ENCODE measurements at places on chromosomes 12 and 14.

GRCh38 chr14:79914595-79914994 lies 296.7 kb downstream of the DIO2 start:
- DNase-seq, result no peak

- no peak for DNase-seq
Observed at GRCh38 chr12:12445882-12446181, 89.0 kb downstream of the BORCS5 start.

DNA sequence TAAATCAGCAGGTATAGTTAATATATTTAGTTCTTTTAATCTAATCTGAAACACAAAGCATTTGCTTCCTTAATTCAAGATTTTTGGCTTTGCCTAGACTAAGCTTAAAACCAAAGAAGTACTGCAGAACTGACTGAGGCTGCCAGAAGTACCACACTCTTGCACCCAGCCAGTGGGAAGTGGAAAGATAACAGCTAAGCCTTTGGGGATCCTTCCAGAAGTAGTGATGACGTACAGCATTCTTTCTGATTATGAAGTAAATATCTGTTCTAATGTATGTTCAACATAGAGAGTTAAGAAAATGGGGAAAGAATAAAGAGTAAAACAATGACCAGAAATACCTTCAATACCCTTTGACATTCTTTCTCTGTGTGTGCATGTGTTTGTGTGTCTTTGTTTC lies 19.3 kb downstream of the NTF3 start:
- DNase-seq, result no peak

DNA sequence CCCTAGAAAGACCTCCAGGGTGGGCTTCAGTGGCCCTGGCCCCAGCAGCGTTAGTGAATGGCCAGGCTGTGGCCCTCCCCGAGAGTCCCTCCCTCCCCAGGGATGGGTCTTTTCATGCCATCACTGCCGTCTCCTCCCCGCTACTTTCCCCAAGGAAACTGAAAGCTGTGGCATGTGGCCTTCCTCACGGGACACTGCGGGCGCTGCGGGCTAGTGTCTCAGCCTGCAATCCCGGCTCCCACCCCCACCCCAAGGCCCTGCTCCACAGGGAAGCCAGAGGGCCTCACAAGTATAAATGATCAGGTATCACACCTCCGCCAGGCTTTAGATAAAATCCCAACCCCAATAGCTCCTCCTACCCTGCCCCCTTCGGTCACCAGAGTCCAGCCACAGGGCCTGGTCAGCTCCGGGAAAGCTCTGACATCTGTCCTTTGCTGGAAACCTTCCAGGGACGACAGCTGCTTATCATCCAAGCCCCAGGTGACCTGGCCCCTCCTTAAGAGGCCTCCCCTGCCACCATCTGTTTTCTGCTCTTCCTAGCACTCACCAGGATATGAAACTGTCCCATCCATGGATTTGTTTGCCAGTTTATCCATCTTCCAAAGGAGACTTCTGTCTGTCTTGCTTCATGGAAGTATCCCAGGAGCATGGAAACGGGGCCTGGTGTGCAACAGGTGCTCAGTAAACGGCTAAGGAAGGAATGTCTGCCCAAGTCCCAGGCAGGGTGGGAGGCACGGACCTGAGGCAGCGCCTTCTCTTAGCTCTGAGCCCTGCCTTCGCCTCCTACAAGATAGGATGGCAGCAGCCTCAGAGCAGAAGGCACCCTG lies 31.6 kb downstream of the CCDC85C start:
- DNase-seq, result no peak

GRCh38 chr12:49824895-49825294 lies 3.3 kb downstream of the NCKAP5L start:
- peak; percentile 54 for DNase-seq

DNA sequence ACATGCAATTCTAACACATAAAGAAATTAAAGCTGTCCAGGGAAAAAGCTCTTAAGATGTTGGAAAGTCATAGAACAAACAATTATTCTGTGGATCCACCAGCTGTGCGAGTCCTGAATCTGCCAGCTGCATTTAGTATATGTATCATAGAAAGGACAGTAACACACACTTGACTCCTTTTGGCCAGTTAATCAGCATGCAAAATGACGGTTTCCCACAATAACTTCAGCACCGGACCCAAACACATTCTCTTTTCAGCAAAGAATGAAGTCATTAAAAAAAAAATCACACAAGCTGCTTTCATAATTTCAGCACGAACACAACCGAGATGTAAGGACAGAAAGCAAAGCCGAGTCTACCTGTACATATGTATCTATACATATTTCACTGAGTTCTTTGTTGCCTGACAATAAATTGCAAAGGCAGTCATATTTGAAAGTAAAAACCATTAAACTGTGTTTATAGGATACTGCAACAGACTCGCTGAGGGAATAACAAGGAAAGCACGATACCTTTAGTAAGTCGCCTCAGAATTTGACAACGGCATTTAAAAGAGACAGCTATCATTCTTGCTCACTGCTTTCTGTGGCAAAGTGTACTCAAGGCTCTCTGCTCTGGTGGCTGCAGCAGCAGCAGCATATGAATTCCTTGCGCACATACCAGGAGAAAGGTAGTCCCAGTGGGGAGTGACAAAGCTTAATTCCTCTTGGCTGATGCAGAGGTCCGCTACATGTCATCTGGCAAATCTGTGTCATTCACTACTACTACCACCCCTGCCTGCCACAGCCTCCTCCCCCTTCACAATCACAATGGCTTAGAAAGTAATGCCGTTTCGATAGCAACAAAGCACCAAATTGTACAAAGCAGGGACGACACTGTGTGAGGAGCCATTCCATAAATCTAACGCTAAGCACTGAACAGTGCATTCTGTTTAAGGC lies at the start of gene GRIP1:
GRIP1 (minus strand) TSS at position 739 of the 938 bp plus-strand sequence; CDS start at position 567, 172 bp downstream.
- DNase-seq, result no peak

DNA sequence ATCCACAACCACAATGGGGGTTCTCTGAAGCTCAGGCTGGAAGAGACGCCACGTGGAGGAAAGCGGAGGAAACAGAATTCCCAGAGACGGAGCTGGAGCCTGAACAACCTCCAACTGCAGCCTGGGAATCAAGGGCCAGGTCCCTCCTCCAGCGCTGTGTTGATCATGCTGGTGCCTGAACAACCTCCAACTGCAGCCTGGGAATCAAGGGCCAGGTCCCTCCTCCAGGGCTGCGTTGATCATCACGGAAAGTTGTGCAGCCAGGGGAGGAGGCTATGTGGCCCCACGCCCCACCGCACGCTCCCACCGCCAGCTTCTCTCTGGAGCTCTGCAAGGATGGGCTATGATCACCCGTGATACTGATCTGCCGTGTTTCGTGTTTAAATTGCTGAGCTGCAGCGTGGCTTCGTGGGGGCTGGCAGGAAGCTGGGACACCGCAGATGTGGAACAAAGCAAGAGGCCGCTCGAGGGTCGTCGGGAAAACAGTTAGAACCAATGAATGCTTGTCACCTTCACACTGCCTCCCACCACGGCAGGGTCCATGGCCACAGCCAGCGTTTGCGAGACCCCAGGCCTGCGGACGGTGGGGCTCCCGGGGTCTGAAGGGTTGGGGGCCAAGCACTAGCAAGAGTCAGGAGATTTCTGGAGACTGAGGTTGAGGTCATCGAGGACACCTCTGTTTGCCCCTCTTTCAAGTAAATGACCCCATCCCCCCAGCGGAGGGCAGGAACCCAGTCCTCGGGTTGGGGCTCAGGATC lies 51.8 kb upstream of the FBRSL1 start:
- no peak for DNase-seq

DNA sequence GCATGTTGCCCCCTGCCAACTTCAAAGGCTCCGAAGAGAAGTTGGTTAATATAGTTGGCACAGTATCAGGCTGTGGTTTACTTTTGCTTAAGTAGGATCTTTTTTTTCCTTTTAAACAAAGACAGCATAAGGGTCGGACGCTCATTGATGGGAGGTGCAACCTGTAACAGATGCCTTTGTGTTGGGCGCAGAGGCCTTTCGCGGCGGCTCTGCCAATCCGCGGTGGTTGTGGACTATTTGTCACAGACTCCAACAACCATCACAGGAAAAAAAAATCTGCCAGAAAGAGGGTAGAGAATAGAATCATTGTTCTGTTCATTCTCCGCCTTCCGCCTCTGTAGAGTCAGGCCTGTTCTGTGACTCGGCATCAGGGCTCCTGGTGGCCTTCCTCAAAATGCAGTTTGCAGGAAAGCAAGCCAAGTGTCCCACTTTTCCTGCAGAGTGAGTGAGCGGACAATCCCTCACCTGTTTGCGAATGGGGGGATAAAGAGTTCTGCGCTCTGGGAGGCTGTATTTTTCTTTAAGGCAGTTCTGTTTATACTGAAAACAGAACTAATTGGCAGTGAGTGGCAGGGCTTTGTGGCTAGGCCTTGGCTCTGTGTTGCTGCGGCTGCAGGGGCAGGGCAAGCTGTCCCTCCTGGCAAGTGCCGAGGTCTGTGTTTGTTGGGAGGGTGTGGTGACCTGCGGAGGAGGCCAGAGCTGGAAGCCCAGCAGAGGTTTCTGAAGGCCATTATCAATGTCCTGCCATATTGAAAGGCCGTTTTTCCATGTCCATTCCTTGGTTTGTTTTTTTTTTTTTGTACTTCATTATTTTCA lies 83.0 kb upstream of the PIWIL1 start:
- no peak for DNase-seq

DNA sequence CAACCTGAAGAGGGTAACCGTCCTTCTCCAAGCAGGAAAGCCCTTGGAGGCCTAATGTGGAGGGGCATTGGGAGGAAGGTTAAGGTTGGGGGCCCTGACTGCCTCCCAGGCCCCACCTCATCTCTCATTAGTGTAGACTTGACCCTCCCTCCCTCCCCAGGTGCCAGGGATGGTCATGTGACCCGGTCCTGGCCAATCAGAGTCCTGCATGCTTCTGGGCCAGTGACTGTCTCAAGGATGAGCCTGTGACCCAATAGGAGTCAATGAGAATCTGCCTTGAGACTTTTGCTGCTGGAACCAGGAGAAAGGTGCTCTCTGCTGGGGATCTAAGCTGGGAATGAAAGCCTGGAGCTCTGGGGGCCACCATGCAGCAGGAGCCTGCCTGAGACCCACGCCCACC lies 70.8 kb downstream of the NCOR2 start:
- DNase-seq, result peak; percentile 33
